ENCODE measurements at places on chromosomes 7 and 10.

GRCh38 chr7:6232116-6232515, 40.3 kb downstream of the CYTH3 start:
- no peak for DNase-seq

DNA sequence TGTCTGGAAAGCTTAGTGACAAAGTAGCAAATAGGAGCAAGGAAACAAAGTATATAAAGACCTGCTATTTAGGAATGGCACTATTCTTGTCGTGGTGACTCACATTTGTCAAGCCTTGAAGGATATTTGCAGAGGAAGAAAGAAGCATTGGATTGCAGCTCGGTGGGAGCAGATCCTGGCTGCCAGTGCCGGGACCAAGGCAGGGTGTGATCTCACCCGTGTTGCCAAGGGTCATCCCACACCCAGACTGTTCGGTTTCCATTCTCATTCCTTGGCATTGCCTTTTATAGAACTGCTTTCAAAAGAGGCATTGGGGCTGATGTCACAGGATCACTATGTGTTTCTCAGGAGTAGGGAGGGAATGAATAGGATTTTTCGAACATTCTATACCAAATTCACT, 176.2 kb downstream of the GALNT17 start:
- DNase-seq, result no peak

- DNase-seq, result no peak
Observed at GRCh38 chr10:61047081-61047480, 103.1 kb upstream of the RHOBTB1 start.

GRCh38 chr10:103793429-103793828, 61.9 kb downstream of the SH3PXD2A start:
- no peak for DNase-seq

- DNase-seq, result no peak
Observed at GRCh38 chr10:122326385-122326784, 48.1 kb upstream of the PLEKHA1 start.

Measured in WERI-Rb-1 (cell line).